ENCODE measurements at places on chromosomes 7 and 10.

DNA sequence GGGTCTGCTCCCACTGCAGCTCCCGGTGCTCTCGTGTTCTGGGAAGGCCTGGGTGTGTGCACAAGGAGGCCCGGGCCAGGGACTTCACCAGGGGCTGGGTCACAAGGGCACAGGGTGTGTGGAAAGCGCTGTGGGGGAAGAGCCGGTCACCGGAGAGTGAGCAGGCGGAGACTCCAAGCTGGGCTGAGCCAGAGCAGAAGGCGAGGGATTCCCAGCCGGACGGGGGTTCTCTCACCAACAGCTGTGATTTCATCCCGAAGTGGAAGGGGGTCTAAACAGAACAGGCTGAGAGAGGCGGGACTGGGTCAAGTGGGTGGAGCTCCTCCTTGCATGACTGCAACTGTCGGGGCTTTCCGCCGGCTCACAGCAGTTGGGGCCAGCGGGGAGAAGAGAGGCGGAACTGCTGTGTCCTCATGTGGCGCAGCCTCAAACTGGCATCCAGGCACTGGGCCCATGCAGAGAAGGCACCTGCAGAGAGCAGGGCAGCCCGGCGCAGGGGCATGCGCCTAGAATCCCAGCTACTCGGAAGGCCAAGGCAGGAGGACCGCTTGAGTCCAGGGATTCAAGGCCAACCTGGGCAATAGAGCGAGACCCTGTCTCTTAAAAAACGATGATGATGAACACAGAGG, 7.6 kb upstream of the ORAI2 start:
- peaks cover 47% of the 10 kb centered on the region for H3K4me1 ChIP-seq
- peak overlapping the region; percentile 100 for H3K27ac ChIP-seq
- H3K36me3 ChIP-seq, result peaks cover 3% of the 10 kb centered on the region
- H3K27me3 ChIP-seq, result no peaks in the 10 kb centered on the region

- H3K27me3 ChIP-seq, result peaks cover 36% of the 10 kb centered on the region
- no peak for DNase-seq
- H3K4me3 ChIP-seq, result no peak overlapping the region
- H3K27ac ChIP-seq, result no peak overlapping the region
- no peaks in the 10 kb centered on the region for H3K36me3 ChIP-seq
These were observed 142.0 kb upstream of the NPY start for GRCh38 chr7:24141874-24142509.

DNA sequence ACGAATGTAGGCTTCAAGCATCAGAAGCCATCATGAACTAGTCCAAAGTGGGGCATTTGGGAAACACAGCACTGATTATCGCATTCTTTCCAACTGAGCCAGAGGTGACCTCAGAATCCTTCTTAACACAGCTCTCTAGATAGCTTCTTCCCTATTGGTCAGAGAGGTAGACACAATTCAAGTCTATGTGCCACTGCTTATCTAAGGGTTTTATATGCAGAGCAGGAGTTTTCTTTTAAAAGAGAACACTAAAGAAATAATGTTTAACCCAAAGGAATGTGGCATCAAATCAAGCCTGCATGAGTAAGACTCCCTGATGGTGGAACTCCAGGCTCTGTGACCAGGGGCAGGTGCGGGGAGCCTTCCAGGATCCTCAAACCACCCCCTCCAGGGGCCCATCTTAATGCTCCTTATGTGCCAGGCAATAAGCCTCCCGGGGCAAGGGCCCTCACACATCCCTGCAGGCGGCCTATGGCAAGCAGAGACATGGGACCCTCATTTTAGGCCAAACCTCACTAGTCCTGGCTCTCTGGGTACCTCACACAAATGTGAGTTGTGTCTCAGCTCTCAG, 13.8 kb downstream of the HSPA12A start:
- H3K27ac ChIP-seq, result no peak overlapping the region
- no peak overlapping the region for H3K4me3 ChIP-seq
- no peak for DNase-seq

GRCh38 chr7:116399819-116400218, 99.7 kb upstream of the CAV2 start:
- peaks cover 30% of the 10 kb centered on the region for H3K27me3 ChIP-seq
- no peak overlapping the region for H3K4me3 ChIP-seq
- DNase-seq, result no peak
- H3K4me1 ChIP-seq, result no peaks in the 10 kb centered on the region
- H3K27ac ChIP-seq, result no peak overlapping the region

DNA sequence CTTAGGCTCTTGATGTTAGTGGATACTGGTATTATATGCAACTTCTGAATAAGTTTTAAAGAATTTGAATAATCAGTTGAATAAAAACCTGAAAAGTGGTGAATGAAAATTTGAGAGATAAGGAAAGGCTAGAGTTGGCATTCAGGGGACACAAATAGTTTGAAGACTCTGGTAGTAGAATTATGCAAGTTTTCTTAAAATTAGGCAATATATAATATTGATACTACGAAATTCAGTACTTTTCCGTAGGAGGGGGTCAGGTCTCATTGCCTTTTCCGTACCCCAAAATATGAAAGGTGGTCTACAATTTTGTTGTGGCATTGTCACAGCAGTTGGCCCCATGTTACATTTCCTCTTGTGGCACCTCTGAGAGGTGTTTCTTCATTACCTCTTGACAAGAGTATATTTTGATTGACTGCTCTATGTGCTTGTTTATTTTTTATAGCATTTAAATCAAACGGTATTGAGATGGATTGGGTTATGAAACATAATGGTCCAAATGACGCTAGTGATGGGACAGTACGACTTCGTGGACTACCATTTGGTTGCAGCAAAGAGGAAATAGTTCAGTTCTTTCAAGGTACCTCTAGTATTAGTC, 4.1 kb upstream of the PBLD start:
- peak overlapping the region; percentile 94 for H3K27ac ChIP-seq
- peaks cover 10% of the 10 kb centered on the region for H3K36me3 ChIP-seq
- H3K4me1 ChIP-seq, result peaks cover 50% of the 10 kb centered on the region
- H3K27me3 ChIP-seq, result no peaks in the 10 kb centered on the region

GRCh38 chr7:4749363-4749762, 26.1 kb upstream of the AP5Z1 start:
- peaks cover 3% of the 10 kb centered on the region for H3K36me3 ChIP-seq
- H3K27me3 ChIP-seq, result no peaks in the 10 kb centered on the region
- no peak for DNase-seq
- peak overlapping the region; percentile 97 for H3K27ac ChIP-seq

DNA sequence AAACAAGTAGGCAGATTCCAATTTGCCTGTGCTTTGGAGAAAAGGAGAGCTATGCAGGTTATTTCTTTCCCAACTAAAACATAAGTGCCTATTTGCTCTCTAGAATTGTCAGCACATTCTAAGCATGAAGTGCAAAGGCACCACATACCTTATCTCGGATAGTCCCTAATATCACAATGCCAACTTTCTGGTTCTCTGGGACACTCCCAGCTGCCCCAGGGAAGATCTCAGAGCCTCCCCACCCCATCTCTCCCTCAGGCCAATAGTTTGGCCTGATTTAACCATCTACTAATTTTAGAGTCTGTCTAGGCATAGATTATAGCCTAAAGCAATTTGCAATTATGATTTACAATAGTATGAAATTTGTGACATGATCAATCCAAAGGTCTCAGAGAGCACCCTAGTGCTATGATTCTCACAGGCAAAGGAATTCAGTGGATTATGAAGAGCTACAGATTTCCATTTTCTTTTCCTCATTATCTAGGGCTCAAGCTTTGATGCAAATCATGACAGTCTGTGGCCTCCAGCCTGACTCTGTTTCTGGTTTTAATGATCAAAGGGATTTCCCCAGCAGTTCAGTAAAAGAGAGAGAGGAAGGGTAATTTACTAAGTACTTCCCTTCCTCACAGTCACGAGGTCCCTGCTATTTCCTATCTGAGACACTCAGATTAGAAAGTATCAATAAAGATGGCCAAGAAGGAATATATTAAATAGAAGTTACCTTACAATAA, 29.0 kb upstream of the IL6 start:
- H3K4me3 ChIP-seq, result peak overlapping the region; percentile 42
- H3K36me3 ChIP-seq, result no peaks in the 10 kb centered on the region
- DNase-seq, result no peak
- H3K27me3 ChIP-seq, result peaks cover 4% of the 10 kb centered on the region

GRCh38 chr7:1884583-1885350, 214.7 kb downstream of the ELFN1 start:
- H3K27me3 ChIP-seq, result no peaks in the 10 kb centered on the region
- H3K36me3 ChIP-seq, result peaks cover 8% of the 10 kb centered on the region
- peaks cover 20% of the 10 kb centered on the region for H3K4me1 ChIP-seq
- no peak overlapping the region for H3K4me3 ChIP-seq
- no peak for DNase-seq

GRCh38 chr7:106986450-106986977, 58.0 kb upstream of the PRKAR2B start:
- no peaks in the 10 kb centered on the region for H3K4me1 ChIP-seq
- H3K27me3 ChIP-seq, result peaks cover 7% of the 10 kb centered on the region
- H3K36me3 ChIP-seq, result no peaks in the 10 kb centered on the region

- no peaks in the 10 kb centered on the region for H3K4me1 ChIP-seq
- no peak for DNase-seq
- no peaks in the 10 kb centered on the region for H3K27me3 ChIP-seq
These were observed 148.6 kb upstream of the PDE1C start for GRCh38 chr7:32218741-32219288.

- peaks cover 5% of the 10 kb centered on the region for H3K4me1 ChIP-seq
- no peak for DNase-seq
- peaks cover 2% of the 10 kb centered on the region for H3K36me3 ChIP-seq
- H3K4me3 ChIP-seq, result no peak overlapping the region
- H3K27me3 ChIP-seq, result no peaks in the 10 kb centered on the region
These were observed 10.2 kb downstream of the ATP6V0E2 start for GRCh38 chr7:149884016-149884415.

- H3K27me3 ChIP-seq, result no peaks in the 10 kb centered on the region
- H3K4me1 ChIP-seq, result peaks cover 6% of the 10 kb centered on the region
- peak overlapping the region; percentile 81 for H3K27ac ChIP-seq
- no peak overlapping the region for H3K4me3 ChIP-seq
- peaks cover 3% of the 10 kb centered on the region for H3K36me3 ChIP-seq
These were observed 58.8 kb downstream of the PARP12 start for GRCh38 chr7:140003913-140004382.

DNA sequence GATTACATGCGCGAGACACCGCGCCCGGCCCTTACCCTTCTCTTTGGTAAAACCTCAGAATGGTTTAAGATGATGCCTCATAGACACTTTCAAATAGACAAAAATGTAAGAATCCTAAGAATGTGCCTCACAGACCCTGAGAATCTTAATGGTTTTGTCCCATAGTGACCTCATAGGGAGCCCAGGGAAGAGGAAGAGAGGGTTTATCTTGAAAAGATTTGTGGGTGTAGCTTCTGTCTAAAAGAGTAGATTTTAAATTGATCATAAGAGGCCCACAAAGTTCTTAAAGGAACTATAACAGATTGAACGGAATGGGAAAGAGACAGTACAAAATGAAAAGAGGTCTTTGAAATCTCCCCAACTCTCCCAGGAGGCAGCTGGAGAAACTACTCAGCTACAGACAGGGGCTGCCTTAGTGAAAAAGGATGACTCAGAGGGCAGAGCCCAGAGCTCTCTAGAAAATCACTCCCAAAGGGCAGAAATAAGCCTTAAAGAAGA, 220.6 kb downstream of the ADRA2A start:
- no peak overlapping the region for H3K27ac ChIP-seq
- peaks cover 54% of the 10 kb centered on the region for H3K27me3 ChIP-seq
- peaks cover 2% of the 10 kb centered on the region for H3K4me1 ChIP-seq
- H3K36me3 ChIP-seq, result no peaks in the 10 kb centered on the region
- H3K4me3 ChIP-seq, result no peak overlapping the region

DNA sequence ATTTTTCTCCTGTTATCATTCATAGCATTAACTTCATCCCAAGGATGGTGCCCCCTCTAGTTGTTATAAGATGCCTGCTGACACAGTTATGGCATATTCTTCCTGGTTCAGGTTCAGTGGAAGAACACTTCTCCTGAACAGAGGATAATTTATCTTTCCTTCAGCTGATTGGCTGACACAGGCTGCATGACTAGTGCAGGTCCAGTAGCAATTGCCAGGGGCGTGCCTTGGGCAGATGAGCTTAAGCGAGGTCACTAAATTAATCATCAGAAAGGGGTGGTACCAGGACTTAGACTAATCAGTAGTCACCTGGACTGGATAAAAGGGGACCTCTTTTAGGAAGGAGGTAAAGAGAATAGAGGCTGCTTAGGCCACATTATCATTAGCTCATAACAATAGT, 42.3 kb downstream of the BZW2 start:
- H3K36me3 ChIP-seq, result peaks cover 7% of the 10 kb centered on the region
- no peaks in the 10 kb centered on the region for H3K27me3 ChIP-seq
- H3K4me3 ChIP-seq, result no peak overlapping the region
- DNase-seq, result no peak
- H3K4me1 ChIP-seq, result peaks cover 15% of the 10 kb centered on the region

DNA sequence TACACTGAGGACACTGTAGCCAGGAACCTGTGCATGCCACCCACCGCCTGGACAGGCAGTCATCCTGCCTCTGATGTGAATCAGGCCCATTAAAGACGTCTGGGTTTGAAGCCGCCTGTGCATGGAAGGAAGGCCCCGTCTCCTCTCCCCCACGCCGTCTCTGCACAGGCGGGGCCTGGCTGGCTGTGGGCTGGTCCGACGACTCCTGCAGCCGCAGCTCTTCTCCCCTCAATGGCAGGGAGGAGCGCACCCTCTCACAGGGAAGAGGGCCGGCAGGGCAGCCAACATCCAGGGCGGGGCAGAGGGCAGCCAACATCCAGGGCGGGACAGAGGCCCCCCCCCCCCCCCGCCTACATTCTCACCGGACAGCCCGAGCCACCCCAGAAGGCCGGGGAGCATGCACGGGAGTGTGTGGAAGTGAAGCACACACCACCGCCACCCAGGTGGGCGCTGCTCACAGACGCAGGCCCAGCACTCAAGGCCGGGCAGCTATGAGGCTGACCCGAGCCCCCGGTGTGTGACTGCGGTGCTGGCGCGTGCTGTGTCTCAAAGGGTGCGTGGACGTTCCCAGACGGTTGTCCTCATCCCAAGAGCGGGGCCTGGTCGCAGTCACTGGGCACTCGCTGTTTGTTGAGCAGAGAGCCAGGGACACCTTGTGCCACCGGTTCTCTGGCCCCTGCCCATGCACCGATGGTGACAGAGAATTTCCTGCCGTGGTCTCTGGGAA, 19.1 kb downstream of the DPYSL4 start:
- no peaks in the 10 kb centered on the region for H3K4me1 ChIP-seq
- H3K27ac ChIP-seq, result no peak overlapping the region
- DNase-seq, result no peak
- H3K27me3 ChIP-seq, result no peaks in the 10 kb centered on the region
- H3K36me3 ChIP-seq, result no peaks in the 10 kb centered on the region
